ENCODE measurements at places on chromosomes 2 and 18.

DNA sequence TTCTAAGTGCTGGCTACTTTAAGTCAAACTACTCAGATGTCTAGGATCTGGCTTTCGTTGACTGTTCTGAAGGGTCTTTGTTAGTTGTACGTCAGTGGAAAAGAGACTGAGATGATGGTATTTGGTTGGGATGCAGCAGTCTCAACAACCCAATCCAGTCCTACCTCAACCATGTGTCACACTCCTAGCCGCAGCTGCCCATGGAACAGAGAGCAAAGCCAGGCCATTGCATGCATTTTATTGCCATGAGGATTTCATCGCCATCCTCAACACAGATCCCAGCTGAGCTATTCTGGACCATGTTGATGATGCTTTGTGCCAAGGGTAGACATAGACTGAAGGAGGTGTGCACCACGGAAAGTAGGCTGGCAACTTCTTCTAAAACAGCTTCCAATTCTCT is 97.3 kb upstream of the STK39 start:
- DNase-seq = no peak

- no peak for DNase-seq
Observed at GRCh38 chr2:44195714-44196113, 27.0 kb downstream of the PPM1B start.

GRCh38 chr2:176251928-176252327 is 17.3 kb upstream of the MTX2 start:
- DNase-seq = no peak

DNA sequence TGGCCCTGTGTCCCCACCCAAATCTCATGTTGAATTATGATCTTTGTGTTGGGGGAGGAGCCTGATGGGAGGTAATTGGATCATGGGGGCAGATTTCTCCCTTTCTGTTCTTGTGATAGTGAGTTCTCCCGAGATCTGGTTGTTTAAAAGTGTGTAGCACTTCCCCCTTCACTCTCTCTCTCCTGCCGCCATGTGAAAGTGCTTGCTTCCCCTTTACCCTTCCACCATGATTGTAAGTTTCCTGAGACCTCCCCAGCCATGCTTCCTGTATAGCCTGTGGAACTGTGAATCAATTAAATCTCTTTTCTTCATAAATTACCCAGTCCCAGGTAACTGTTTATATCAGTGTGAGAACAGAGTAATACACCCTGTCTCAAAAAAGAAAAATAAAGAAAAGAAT is 25.5 kb downstream of the LRRFIP1 start:
- DNase-seq = no peak

- DNase-seq = no peak
Observed at GRCh38 chr2:10518470-10519393, 70.6 kb upstream of the ODC1 start.

DNA sequence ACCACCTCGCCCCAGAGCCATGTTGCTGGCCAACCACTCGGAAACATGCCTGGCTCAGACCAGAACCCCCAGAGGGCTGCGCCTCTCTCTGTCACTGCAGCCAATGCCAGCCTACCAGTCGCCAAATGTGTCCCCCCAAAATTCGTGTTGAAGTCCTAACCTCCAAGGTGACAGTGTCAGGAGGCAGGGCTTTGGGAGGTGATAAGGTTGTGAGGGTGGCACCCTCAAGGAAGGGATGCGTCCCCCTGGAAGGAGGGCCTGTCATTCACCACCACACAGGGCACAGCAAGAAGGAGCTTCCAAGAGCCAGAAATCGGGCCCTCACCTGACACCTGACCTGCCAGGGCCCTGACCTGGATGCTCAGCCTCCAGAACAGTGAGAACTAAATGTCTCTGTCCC is 291.9 kb upstream of the SALL3 start:
- no peak for DNase-seq

- no peak for DNase-seq
Observed at GRCh38 chr2:10700078-10700803, 10.5 kb upstream of the NOL10 start.

DNA sequence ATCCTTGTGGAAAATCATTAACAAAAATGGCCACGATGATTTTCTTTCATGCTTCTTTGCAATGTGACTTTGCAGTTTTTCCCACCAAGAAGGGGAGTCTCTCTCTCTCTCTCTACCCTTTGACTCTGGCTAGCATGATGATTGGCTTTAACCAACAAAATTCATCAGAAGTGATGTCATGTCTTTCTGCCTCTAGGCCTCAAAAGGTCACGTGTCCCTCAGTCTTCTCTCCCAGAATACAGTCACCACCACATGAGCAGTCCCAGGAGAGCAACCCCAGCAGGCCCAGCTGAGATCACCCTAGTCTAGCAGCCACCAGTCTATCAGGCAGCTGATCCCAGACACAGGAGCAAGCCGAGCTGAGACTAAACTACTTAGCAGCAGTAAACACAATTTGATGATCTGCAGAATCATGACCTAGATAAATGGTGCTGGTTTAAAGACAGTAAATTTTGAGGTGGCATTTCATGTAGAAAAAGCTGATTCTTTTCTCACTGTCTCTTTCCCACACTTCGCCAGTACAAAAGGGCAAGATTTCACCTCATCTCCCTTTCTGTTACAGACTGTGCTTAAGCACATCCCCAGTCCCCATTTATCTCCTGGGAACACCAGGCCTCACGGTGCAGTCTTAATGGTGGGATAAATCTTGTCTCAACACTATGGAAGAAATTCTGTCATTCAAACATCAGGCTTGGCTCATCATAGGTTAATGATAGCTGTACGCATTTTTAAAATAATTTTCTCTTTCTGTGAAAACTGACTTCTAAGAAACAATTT is 132.7 kb downstream of the SCG2 start:
- no peak for DNase-seq

- no peak for DNase-seq
Observed at GRCh38 chr18:34223164-34223892, 1.4 kb downstream of the NOL4 start.

DNA sequence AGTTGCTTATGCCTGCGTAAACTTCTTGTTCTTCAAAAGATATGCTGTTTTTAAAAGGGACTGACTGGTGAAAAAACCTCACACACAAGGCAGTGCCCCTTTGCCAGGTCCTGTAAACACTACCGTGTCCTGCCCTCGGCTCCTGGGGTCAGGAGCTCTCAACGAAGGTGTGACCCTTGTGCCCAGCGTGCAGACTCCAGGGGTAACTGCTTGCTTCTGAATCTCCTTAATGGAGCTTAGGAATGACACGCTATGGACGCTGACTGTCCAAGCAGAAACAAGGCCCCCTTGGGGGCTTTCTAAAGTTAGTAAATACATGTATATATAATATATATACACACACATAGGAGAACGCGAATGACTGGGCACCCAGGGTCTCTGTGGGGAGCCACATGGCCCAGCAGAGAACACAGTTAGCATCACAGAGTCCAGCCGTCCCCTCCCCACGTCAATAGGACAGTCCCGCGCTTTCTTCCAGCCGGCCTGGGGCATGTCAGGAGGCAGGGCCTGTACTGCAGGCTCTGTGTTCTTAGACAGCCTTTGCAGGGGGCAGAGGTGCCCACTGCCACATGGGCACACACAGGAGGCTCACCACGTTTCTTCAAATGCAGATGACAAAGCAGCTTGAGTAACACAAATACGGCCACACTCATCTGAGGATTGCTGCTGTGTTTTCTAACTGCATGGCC is 96.1 kb downstream of the HDAC4 start:
- DNase-seq = no peak

DNA sequence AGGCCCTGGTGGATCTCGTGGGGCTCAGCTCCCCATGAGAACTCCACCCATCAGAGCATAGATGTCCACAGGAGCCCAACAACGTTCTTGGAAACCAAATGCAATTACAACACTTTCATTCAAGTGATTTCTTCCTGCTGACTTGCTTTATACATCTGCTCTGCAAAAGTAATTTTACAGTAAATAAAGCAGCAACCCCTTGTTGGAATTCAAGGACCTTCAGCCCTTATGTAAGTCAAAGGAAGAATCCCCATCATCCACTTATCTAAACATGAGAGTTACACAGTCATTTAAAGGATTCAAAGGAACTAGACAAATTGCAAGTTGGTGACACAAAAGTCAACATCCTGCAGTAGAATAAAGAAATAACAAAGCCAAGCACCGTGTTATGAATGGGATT is 17.1 kb upstream of the ANTXR1 start:
- DNase-seq = no peak

DNA sequence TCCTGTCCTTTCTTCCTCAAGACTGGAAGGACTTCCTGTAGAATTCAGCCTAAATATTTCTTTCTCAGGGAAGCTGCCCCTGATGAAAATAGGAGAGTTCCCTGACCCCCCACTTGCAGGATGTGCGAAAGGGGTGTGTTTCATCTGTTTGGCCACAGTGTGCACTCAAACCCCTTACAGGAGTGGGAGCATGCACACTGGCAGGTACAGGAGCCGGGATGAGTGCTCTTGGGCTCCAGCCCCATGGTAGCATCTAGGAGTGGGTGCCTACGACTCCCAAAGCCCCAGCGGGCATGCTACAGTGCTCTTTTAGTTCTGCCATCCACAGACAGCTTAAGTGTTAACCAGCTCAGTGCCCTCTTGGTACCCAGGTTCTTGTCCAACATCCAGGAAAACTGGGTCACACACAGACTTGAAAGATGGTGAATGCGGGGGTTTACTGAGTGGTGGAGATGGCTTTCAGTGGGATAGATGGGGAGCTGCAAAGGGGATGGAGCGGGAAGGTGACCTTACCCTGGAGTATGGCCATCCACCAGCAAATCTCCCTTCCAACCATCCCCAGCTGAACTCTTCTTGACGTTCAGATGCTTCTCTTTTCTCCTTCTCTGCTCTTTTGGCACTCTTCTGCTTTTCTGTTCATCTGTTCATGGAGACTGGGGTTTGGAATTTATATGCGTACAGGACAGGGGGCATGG is 295.0 kb upstream of the NCKAP5 start:
- no peak for DNase-seq

GRCh38 chr2:241081190-241081642 is 20.9 kb downstream of the MTERF4 start:
- DNase-seq = no peak

DNA sequence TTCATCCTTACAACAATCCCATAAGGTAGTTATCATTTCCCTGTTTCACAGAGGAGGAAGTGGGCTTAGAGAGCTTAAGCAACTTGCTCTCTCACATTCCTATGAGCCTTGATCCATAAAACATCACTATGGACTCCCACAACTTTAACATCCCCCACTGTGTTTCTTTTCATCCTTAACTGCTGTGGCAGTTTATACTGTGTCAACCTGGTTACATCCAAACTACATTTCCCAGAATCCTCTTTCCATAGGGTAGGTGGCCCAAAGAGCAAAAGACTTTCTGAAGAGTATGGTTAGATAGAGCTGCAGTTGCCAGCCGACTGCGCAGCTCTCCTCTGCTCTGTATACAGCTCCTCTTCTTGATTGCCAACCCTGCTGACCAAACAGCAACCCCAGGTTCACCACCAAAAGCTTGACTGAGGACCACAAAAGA is 22.5 kb downstream of the MAP3K2 start:
- no peak for DNase-seq

DNA sequence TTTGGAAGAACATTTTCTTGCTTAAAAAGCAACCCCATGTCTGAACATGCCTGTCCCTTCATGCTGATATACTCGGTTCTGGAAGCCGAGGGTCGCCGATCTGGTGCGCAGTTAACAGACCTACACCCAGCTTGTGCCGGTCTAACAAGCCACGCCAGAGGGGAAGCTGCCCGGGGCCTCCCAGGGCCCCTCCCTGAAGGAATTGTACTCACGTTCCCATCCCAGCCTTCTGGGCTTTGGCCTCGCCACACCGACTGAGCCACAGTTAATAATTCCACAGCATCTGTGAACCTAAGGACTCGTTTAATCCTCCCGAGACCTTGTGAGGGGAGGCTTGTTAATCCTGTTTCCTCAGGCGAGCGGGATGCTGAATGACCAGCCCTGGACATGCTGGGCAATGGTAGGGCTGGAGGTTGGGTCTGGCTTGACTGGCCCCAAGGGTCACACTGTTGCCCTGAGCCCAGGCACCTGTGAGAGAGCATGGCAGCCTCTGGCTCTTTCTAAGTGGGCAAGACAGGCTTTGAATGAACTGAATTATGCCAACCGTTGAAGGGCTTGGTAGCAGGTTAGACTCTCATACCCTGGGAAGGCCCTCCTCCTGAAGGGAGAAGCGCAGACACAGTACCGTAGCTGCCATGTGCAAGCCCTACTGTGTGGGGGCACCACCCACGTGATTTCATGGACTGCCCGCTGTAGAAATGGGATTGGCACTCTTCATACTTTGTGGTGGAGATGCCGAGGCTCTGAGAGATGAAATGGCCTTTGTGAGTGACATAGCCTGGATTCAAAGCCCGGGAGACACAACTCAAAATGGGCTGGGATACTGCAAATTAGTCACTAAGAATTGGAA is 27.9 kb upstream of the ODC1 start:
- DNase-seq = no peak

- no peak for DNase-seq
Observed at GRCh38 chr2:219278655-219279150, 463 bp upstream of the DNAJB2 start.

DNA sequence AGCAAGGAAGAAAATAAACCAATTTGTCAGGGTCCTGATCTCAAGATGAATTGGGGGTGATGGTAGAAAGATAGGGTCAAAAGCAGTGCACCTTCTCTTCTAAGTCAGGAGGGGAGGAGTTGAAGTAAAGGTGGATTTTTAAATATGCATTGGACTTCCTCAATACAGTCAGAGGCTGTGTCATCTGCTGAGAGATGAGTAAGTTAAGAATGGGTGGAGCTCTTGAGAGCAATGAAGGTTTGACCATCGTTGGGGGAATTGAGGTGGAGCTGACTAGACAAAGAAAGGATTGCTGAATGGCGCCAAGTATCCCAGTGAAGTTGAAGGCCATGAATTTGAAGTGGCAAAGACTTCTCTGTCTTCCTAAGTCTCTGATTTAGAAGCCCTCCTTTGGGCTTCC is 18.4 kb upstream of the CPO start:
- DNase-seq = no peak

- DNase-seq = no peak
Observed at GRCh38 chr18:48270929-48271328, 138.3 kb downstream of the ZBTB7C start.

GRCh38 chr2:10005461-10006235 is 37.7 kb upstream of the KLF11 start:
- DNase-seq = no peak

DNA sequence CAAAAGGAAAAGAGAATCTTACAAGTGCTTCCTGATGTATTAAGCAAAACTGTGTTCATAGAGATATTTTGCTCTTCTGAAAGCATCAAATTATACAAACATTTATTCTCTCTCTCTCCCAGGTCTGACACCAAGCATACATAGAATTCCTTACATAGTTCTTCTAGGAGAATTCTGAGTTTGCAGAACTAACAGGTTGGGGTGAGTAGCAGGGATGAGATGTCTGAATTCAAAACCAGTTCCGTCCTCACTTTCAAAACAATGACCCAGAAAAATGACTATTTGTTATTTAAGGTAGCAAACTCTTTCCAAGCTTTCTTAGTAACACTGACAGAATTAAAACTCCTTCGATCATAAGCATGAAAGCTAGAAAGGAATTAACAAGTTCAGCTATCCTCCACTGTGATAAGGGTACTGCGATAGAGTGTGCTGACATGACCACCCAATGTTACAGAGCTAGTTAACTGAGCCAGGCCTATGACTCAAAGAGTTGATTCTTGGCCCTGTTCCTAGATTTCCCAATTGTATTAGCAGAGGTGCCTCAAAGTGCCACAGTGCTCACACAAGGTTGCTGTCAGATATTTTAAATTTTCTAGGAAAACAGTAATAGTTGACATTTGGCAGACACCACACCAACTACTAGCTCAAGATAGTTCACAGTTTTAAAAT is 85.8 kb upstream of the SETBP1 start:
- no peak for DNase-seq

GRCh38 chr2:147082850-147083522 is 761.8 kb upstream of the ACVR2A start:
- DNase-seq = peak; percentile 49

GRCh38 chr2:213279116-213279620 is 5.1 kb upstream of the SPAG16 start:
- DNase-seq = no peak

Measured in activated T-cell treated with anti-CD3 and anti-CD28 coated beads for 24 hours (primary cell).